Non-pigmented ciliary epithelial cell (primary cell): ENCODE measurements at places on chromosomes 2 and 18.

GRCh38 chr2:67295851-67296250 lies 101.3 kb upstream of the ETAA1 start:
- no peak for DNase-seq

DNA sequence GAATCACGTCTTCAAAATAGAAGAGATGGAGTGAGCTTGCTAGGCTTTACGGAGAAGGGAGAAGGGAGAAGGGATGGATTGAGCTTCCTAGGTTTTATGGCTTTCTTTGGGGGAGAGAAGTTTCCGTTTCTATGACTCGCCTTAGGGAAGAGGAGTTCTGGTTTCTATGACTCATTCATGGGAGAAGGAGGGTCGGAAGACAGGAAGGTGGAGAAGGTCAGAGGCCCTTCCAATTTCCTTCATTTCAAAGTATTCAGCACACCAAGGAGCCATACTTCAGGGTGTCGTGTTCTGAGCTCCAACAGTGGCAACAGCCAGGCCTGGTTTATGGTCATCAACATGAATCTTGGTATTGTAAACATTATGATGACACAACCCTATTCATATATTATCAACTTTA lies 284.7 kb upstream of the VWC2L start:
- DNase-seq: no peak

GRCh38 chr18:22816266-22817176 lies 116.6 kb upstream of the RBBP8 start:
- no peak for DNase-seq

GRCh38 chr2:54063967-54064535 lies 51.4 kb upstream of the ACYP2 start:
- DNase-seq: no peak

DNA sequence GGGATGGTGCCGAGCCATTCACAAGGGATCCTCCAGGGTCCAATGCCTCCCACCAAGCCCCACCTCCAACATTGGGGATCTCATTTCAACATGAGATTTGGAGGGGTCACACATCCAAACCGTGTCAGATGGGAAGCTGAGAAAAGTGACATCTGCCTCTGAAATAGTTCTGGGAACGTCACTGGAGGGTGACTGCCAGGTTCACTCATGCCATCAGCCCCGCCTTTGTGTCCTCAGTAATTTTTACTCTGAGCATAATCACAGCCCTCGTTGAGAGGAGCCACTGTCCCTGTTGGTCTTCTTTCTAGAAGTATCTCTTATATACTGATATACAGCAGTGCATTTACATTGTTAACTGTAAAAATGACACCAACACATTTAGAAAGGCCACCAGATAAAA lies 67.4 kb downstream of the KLHL29 start:
- DNase-seq: no peak

GRCh38 chr2:3913166-3913565 lies 209.8 kb downstream of the DCDC2C start:
- no peak for DNase-seq

DNA sequence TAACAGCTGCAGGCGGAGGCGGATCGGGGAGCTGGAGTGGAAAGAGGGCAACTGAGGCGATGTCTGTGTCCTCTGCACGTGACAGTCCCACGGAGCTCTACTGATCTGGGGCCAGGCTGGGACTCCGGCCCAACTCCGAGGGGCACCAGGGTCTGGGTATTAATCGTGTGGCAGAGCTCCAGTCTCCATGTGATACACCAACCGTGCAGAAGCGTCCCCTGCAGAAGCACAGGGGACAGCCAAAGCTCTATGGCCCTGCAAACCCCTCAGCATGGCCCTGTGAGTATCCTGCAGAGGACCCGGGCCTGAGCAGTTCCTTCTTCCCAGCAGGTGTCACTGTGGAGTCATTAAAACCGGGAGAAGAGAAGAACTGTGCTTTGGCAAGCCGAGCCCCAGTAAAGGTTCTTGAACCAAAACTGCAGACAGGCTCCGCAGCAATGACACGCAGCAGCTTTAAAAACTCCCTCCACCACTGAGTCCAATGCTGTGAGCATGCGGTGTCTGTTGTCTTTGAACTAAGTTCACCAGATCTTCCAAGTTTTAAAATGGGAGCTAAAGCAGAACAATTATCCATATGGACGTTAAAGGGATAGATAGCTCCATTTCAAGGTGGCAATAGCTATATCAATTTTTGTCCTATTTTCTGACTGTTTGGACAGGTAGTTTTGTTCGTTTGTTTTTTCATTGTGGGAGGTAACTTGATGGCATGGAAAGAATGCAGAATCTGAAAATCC lies 79.4 kb downstream of the TMEM182 start:
- DNase-seq: peak; percentile 9

- DNase-seq: no peak
Observed at GRCh38 chr2:18998491-18998890, 359.9 kb downstream of the OSR1 start.

- DNase-seq: no peak
Observed at GRCh38 chr2:48452108-48452507, 77.8 kb upstream of the STON1 start.

- no peak for DNase-seq
Observed at GRCh38 chr2:237482485-237482884, 4.6 kb upstream of the MLPH start.
